CD4-positive, alpha-beta T cell treated with Interleukin-17A for 1 hour (primary cell): ENCODE measurements at places on chromosomes 2 and 18.

DNA sequence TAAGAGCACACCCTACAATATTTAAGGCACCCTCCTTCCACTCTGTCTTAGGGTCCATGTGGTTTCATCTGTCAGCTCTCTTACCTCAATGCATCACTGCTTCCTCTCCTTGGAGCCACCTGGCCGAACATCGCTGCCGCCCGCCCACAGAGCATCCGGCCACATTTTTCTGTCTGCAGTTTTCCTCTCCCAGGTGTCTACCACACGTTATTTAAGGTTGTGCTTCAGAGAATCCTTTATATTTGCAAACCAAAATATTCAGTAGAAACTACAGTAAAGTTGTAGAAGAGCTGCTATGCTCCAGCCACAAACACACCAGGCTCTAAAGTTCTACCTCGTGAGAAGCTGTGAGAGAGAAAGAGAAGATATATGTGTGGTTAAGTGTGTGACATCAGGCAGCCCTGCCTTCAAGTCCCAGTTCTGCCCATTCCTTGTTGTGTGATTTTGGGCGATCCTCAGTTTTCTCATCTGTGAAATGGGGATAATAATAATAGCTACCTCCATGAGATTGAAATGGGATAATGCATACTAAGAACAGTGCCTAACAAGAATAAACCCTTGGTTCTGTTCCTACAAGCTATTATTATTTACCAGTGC is 4.9 kb upstream of the STK17B start:
- DNase-seq: peak; percentile 95

GRCh38 chr2:234916674-234917073 is 35.1 kb upstream of the SH3BP4 start:
- no peak for DNase-seq

- DNase-seq: no peak
These were observed 31.1 kb downstream of the NCOA1 start for GRCh38 chr2:24521975-24522639.

- no peak for DNase-seq
These were observed 4.4 kb downstream of the TBR1 start for GRCh38 chr2:161420406-161421074.

DNA sequence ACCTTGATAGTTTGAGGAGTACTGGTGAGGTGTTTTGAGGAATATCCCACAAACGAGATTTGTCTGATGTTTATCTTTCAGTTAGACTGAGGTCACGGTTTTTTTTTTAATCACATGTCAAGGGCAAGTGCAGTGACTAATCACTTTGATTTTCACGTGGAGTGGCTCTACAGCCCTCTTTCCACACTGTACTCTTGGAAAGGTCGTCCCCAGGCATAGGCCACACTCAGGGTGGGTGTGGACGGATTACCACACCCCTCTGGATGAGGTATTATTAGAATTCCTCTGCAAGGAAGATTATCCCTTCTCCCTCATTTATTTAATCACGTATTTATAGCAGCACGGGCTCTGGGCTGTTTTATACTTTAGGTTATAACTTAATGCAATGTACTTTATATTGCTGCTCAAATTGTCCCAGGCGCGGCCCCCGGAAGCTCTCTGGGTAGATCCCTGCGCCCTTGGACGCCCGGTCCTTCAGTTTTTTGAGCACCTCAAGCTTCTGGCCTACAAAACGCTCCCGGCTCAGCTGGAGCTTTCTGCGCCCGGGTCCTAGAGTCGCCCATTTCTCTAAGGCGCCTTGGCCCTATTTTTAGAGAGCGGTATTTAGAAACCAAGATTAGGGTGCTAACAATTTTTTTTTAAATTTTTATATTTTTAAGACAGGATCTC is 515 bp upstream of the PLEKHB2 start:
- peak; percentile 80 for DNase-seq

- no peak for DNase-seq
These were observed 154.2 kb upstream of the KYNU start for GRCh38 chr2:142723236-142723635.

GRCh38 chr18:23578891-23579653 is 7.2 kb downstream of the NPC1 start:
- DNase-seq: no peak

DNA sequence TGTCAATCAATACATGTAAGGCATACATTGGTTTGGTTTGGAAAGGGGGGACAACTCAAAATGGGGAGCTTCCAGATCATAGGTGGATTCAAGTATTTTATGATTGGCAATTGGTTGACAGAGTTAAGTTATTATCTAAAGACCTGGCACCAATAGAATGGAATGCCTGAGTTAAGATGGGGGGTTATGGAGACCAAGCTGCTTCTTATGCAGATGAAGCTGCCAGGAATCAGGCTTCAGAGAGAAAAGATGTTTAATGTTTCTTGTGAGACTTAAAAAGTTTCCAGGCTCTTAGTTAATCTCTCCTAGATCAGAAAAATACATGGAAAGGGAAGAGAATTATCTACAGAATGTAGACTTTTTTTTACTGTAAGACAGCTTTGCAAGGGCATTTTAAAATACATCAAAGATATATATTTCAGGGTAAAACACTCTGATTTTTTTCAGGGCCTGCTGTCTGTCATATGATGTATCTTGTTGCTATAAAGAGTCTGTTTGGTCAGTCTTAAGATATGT is 1343.2 kb upstream of the LRRTM1 start:
- no peak for DNase-seq

- DNase-seq: no peak
These were observed 22.7 kb downstream of the NOSTRIN start for GRCh38 chr2:168825126-168825525.

- DNase-seq: no peak
These were observed 84.1 kb upstream of the RGPD4 start for GRCh38 chr2:107742460-107743027.

GRCh38 chr2:27446057-27446456 is 3.9 kb downstream of the KRTCAP3 start:
- no peak for DNase-seq

- DNase-seq: no peak
These were observed 40.6 kb upstream of the RFX8 start for GRCh38 chr2:101515477-101515876.

- DNase-seq: no peak
These were observed 21.8 kb upstream of the DNAJC27 start for GRCh38 chr2:24993406-24994145.

- no peak for DNase-seq
These were observed 115.6 kb downstream of the SEPTIN10 start for GRCh38 chr2:109497911-109498870.

- no peak for DNase-seq
These were observed 143.8 kb downstream of the MEIS1 start for GRCh38 chr2:66578687-66579106.

DNA sequence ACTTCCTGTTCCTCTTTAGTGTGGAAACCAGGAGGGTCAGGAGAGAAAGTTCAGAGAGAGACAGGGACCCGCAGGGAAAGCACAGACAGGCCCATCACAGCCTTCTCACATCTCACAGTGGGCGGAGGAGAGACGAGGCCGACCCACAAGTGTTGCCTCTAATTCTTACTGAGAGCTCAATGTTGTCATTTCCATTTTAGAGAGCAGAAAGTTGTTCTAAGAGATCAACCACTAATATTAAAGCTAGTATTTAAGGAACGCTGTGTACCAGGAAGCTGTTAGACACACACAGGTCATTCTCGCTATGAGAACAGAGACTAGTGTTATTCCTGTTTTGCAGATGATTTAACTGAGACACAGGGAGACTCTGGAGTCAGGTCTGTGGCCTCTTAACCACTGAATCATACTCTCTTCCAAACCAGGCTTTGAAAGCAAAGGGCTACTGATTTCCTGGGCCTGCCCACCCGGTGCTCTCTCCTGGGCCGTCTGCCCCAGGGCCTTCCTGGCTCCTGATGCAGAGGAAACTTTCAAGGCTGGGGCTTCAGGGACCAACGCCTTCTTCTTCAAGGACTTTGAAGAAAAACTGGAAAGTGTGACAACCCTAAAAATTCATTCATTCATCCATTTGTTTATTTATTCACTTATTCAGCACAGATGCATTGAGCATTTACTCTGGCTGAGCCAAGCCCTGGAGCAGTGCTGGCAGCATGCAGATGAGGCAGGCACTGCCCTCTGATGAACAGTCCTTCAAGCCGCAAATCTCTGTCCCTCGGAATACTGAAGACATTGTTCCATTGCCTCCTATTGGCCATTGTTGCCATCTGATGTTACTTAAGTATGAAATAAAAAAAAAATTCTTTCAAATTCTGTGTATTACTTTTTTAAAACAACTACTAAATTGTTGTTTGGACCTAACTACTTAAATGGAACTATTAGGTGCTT is 37.2 kb upstream of the BIN1 start:
- no peak for DNase-seq

DNA sequence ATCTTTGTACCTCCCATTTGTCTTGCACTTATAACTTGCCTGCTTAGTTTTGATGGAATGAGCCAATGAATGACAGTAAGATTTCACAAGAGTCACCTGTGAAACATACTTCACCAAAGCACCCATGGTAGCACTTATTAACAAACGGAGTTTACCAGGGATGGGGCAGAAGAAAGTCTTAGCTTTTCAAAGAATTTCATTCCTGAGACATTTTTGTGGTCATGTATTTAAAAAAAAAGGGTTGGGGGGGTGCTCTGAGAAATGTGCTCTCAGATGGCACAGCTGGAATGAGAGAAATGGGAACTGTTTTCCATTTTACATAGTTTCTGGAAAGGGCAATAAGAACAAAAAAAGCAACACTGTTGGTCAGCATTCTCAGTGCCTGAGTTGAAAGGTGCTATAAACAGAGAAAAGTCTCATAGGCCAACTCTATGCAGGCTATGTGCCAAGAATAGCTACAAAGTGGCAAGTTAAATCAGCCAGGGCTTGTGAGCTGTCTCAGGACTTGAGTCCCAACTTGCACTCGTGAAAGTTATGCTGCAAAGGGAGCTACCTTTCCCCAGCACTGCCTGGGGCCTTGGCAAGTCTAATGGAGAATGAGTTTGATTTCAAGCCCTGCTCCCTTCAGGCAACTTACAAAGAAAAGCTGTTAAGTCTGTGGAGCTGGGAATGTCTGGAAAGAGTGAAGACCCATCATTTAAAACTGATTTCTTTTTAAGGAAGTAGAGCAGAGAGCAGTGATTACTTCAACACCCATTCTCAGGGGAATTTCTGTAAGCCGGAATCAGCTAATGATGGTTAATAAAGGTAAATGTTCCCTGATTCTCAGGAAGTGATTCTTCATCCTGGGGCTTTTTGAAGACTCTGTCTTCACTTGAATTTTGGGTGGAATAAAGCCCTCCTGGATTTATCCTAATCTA is 170.6 kb downstream of the SLC8A1 start:
- no peak for DNase-seq

GRCh38 chr18:77044866-77045664 is 87.5 kb downstream of the MBP start:
- no peak for DNase-seq

DNA sequence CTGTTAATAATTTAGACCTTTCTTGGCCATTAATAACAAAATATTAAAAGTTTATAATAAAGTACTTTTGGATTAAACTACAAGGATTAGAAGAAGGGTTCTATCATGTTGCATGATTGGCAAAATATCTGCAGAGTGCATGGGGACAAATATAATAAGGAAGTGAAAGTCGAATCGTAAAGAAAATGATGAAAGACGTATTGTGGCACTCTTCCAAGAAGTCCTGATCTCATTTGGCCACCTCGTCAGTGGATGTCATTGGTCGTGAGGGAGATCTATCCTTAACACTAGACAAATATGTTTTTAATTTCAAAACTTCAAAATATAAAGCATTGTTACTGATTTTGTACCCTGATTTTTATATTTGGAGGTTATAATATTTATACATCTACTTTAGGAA is 197.7 kb upstream of the STON1 start:
- DNase-seq: peak; percentile 32

DNA sequence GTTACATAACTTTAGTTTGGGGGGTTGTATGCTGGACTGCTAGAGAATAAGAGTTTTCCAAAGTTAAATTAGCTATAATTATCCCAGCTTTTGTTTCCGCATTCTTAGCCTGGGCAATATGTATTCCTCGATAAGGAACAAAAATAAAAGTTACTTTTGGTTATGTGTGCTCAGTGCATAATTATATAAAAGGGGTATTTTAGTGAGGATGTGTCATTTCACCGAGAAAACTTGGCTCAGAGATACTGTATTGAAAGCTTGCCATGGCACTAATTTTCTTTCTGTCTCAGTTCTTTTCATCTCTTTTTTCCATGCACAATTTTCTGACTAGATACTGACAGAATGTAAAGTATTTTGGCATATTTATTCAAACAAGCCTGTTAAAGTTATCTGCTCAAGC is 28.2 kb downstream of the ARHGAP15 start:
- DNase-seq: no peak

- no peak for DNase-seq
These were observed 176.0 kb downstream of the CTIF start for GRCh38 chr18:48714873-48715272.

DNA sequence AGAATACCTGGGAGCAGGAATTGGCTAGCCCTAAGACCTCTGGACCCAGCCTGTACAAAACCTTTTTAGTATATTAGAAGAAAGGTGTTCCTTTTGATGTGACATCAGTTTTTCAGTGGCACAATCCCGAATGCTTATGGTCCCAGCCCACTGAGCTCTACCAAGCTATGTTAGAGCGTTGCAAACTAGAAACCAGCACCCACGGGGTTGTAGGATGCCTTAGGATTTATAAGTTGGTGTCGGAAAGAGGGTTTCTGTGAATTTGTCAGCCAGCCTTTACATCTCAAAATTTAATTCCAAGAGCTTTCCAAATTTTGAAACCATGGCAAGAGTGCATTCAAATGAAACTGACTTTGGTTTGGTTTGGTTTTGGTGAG is 499 bp upstream of the LMAN1 start:
- no peak for DNase-seq

DNA sequence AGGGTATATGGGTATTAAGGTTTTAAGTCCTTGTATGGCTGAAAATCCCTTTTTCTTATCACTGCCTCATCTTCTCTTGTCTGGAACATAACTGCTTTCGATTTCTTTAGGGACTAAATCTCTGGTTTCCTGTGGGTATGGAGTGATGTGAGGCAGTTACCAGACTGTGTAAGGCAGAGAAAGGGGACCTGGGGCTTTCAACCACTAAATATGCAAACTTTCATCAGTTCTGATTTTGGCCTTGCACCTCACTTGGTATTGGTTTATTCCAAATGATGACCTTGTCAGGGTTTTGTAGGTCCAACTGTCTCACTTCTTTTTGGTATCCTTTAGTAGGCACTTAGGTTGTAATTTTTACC is 9.3 kb downstream of the MAP4K4 start:
- DNase-seq: peak; percentile 75

DNA sequence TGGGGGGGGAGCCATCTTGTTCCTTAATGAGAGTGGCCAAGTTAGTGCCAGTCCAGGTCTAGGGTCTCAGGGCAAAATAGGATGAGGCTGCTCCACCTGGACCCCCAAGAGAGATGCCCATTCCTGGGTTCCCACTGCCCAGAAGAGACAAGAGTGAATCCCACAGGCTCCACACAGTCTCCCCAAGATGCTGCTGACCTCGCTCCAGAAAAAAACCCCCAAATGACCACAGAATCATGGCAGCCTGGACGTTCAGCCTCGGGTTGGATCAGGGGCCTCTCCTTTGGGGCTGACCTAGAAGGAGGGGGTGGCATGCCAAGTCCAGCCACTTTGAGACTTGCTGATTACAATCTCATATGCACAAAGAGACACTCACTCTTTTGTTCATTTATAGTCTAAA is 25.1 kb downstream of the STAT1 start:
- no peak for DNase-seq

- no peak for DNase-seq
These were observed 17.9 kb upstream of the GNAL start for GRCh38 chr18:11671156-11671555.
